ENCODE measurements at places on chromosomes 2 and 18.

- DNase-seq, result no peak
Observed at GRCh38 chr2:126672980-126673605, 17.1 kb downstream of the GYPC start.

DNA sequence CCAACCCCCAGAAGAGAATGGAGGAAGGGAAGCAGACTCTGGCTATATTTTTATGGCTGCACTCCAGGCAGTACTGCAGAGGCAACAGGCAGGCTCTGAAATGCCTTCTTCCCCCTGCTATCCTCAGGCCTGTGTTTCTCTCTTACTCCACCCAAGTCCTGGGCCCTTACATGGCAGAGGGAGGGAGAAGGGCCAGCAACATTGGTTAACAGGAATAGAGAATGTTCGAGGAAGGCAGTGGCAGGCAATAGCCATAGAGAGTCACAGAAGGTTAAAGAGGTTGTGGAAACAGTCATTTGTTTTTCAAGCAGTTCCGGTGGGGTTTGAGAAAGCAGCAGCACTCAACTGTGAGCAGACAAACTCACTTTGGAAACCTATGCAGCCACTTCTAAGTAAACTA lies 15.1 kb upstream of the DARS1 start:
- DNase-seq, result no peak

DNA sequence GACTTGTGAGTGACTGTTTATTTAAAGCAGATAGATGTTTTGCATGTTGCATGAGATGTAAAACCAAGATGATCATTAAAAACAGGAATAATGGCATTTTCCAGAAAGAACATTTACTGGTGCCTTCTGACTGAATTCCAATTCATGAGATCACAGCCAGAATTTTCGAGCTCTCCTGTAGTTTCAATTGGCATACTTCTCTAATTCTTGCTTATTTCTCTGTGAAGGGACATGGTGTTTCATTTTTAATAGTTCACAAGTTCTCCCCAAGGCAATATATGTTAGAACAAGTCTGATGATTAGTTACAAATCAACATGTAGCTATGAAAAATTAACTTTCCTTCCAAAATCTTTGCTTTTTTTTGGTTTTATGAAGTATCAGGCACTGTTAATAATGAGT lies 105.7 kb downstream of the PDE1A start:
- no peak for DNase-seq

- DNase-seq, result no peak
Observed at GRCh38 chr18:44626236-44626635, 54.5 kb upstream of the SETBP1 start.

- no peak for DNase-seq
Observed at GRCh38 chr2:151789055-151789834, 39.0 kb downstream of the ARL5A start.

- DNase-seq, result no peak
Observed at GRCh38 chr2:207772081-207772843, 2.6 kb upstream of the FZD5 start.

DNA sequence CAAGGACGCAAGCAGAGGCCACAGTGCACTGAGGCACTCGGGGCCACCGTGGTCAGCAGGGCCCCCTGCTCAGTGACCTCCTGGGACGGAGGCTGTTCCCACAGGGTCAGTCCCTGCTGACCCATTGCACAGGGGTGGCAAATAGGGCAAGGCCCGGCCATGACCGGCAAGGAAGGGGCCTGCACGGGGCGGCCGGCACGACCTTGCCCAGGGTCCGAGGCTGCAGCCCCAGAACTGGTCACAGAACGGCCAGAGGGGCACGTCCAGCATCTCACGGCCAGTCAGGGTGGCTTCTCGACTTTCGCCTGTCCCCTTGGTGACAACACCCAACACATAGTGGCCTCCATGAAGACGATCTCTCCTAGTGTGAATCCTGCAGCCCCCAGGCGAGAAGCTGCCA lies 27.6 kb upstream of the OTOS start:
- DNase-seq, result no peak

GRCh38 chr2:175218551-175218950 lies 37.0 kb upstream of the ATP5MC3 start:
- no peak for DNase-seq

DNA sequence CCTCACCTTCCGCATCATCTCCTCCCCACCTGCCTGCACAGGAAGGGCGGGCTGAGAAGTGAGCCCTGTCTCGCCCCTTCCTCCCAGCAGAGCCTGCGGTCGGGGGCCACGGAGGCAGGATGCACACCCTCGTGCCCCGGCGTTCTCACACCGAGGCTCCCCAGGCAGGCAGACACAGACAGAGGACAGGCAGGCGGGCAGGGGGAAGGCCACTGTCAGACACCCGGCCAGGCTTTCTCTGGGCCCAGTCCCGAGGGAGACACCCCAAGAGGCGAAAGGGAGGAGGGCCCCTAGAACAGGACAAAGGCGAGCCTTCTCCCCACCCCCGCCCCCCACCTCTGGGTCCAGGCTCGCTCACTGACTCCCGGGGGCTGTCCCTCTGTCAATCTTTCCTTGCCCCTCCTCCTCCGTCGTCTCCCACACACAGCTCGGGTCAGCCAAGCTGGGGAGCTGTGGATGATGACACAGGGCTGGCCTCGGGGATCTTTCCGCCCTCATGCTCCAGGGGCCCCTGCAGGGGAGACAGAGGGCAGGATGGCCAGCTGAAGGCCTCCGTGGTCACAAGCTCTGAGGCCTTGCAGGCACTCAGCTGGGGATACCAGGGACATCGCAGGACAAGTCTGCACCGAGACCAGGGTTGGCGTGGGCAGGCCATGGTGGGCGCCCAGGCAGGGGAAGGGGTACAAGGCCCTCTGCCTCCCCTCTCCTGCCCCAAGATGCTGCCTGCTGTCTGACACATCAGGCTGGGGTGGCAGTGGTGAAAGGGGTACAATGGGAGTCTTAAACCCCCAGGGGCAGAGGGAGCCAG lies 24.9 kb downstream of the BIN1 start:
- peak; percentile 56 for DNase-seq

DNA sequence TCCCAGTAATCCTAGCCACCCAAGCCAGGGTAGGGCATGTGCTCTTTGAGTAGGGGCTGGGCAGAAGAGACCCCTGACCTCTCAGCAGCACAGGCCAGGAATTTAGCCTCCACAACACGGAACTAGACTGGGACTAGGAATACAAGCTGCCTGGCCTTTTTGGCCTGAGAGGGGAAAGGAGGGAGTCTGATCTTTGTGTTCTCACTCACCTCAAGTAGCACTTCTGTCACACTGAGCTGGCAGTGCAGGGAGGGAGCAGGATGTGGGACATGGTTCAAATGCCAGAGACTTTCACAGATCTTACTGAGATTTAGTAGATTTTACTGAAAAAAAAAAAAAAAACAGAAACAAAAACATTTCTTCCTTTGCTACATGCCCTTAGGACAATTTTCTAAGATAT lies 395.2 kb downstream of the CMPK2 start:
- DNase-seq, result no peak

DNA sequence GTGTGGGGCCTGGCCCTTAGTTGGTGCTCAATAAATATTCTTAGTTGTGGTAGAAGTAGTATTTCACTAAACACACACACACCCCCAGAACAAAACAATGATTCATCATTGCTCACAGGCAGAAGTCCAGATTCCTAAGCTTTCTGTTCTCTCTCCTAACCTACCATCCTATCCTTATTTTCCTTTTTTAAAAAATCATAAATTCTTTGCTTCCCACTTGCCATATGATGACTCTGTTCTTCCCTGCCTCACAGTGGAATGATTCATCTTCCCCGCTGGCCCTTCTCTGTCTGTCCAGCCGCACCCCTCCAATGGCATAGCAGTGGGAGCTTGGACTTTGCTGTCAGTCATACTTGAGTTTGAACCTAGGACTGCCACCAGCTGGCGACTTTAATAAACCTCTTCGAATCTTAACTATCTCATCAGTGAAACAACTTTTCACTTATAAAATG lies 5.2 kb downstream of the EML6 start:
- no peak for DNase-seq

- no peak for DNase-seq
Observed at GRCh38 chr18:3171631-3172030, 48.1 kb downstream of the MYOM1 start.

DNA sequence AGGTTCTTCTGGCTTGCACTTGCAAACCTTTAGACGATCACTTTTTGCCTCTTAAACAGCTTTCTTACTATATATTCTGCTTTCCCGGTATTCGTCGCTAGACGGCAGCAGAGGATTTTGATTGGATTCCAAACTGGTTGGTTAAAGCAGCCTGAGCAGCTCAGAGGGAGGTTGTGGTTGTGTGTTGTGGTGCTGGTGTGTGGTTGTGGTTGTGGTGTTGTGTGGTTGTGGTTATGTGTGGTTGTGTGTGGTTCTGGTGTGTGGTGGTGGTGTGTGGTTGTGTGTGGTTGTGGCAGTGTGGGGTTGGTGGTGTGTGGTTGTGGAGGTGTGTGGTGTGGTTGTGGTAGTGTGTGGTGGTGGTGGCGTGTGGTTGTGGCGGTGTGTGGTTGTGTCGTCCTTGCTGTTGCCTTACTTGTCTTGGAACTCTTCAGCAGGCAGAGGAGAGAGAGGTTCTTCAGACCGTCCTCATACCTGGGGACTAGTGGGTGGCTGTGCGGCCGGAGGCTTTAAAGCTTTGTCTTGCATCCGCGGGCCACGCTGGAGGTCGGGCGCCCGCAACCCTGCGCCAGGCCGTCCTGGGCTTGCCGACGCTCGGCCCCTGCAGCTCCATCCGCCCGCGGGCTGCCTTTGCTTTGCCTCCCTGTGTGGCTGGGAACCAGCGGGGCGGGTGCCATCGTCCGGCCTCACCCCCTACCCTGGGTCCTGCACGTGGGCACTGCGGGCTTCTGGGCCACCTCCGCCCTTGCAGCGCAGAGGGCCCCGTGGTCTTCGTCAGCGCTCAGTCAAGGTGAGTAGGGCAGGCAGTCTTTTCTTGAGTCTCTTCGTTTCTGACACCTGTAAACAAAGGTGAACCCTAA lies 190.8 kb downstream of the ARHGAP28 start:
- no peak for DNase-seq

GRCh38 chr2:175976391-175977157 lies 25.5 kb downstream of the LNPK start:
- DNase-seq, result no peak

DNA sequence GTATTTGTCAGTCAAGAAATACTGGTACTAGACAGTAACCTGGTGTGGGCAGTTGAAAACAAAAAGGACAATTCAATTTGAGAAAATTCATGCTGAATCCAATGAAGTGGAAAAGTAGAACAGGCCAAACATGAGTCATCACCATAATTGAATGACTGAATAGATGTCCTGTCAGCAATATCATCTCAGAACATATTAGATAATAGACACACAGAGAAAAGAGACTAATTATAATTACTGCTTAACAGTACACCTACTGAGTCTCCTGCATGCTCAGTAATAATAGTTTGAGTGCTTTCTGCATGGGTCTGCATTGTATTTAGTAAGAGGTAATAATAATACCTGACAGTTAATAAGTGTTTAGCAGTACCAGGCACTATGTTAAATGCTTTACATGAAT lies 138.6 kb upstream of the ZC3H15 start:
- no peak for DNase-seq

- DNase-seq, result no peak
Observed at GRCh38 chr2:74267068-74267467, 68.7 kb downstream of the MTHFD2 start.

GRCh38 chr2:164920430-164920829 lies 34.9 kb downstream of the SLC38A11 start:
- DNase-seq, result no peak

DNA sequence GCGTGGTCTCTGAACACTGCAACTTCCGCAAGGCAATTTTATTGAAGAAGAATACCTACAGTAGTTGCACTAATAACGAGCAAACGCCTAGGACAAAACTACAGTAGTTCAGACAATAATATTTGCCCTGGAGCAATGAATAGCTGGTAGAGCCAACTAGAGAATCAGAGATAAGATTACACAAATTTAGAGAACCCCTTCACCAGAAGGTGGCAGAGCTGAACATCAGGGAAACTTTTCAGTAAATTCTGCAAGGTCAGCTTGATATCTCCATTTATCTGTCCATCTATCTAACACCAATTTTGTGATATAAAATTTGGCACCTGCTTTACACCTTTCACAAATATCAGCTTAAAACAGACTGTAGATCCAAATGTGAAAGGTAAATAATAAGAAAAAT lies 43.8 kb downstream of the CDH19 start:
- DNase-seq, result no peak

DNA sequence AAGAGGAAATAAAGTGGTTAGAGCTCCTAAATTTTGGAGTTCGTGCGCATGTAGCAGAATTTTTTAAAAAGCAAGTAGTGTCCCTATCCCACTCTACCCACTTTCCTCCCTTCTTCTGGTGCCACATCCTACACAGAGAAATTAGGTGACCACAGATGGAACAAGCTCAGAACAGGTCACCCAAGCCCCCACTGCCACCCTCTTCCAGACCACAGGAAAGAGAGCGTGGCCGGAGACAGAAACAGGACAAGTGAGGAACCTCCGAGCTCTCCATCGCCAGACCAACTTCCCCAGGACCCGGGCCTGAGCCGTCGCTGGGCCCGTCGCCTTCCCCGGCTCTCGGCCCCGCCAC lies 433 bp downstream of the NPC1 start:
- DNase-seq, result no peak

GRCh38 chr18:51072586-51073313 lies 42.7 kb downstream of the SMAD4 start:
- no peak for DNase-seq

DNA sequence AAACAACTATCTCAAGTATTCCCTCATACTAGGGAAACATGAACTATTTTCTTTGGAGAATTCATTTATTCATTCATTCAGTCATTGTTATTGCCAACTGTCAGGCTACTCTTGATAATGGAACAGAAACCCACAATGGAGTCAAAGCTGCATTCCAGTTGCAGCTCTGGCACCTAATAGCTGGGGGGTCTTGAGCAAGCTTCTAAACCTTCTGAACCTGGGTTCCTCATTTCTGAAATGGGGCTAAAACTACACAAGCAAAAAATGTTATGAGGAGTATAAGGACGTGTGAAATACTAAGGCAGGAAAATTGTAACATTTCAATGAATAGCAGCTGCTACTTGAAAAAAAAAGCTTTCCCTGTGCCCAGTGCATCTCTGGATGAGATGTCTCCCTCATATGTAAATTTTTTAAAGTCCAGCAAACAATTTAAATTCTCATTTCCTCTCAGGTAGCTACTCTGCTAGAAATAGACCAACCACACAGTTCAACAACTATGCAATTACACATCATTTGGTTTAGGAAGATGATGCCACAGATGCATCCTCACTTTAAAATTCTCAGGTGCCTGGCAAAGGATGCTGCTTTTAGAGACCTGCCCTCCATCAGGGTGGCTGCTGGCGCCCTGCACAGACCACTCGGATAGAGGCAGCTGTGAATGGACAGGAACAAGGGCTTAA lies 38.5 kb downstream of the SPRED2 start:
- no peak for DNase-seq

GRCh38 chr2:25671622-25672021 lies 1.8 kb downstream of the DTNB start:
- no peak for DNase-seq

GRCh38 chr2:162676515-162676914 lies 162.1 kb downstream of the KCNH7 start:
- no peak for DNase-seq

DNA sequence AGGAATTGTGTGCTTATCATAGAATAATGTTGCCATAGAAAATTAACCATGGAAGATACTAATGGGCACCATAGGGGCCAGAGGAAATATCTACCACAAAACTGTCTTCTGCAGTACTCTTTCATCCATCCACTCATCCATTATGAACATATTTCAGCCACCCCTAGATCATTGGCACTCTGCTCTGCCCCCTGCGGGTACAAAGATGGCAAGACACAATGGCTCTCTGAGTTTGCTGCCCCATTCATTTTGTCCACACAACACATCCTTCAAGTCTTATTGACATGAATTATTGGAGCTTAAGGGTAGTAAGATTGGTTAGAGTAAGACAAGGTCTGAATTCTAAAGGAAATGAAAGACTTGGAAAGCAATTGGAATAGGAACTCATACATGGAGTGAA lies 1224.7 kb upstream of the CELF4 start:
- DNase-seq, result no peak
